Uterus (tissue), 4 donors: ENCODE measurements at places on chromosomes 13 and 19. TPM values are rescaled to one million over a fixed set of nuclear protein-coding genes. Genes with fewer than 3 reads are reported as not detected.

IL17D gene
- total RNA-seq: not detected

ZNF738 gene
- total RNA-seq: 48.8 TPM

TSEN34 gene
- 13.1 TPM for total RNA-seq

CEACAM4 gene
- total RNA-seq: not detected

NCR1 gene
- 1.1 TPM for total RNA-seq

IZUMO2 gene
- not detected for total RNA-seq

GNA15 gene
- 3.7 TPM for total RNA-seq

TMEM238 gene
- total RNA-seq: 2.3 TPM

DAND5 gene
- not detected for total RNA-seq

SIGLEC5 gene
- total RNA-seq: not detected

CLEC4M gene
- not detected for total RNA-seq

SUGT1 gene
- total RNA-seq: 20.9 TPM
